Tibial artery (tissue), 4 donors: ENCODE measurements at places on chromosomes 11 and 22.

GRCh38 chr11:103491777-103492176 is 382.6 kb downstream of the DYNC2H1 start:
- no peak for DNase-seq

DNA sequence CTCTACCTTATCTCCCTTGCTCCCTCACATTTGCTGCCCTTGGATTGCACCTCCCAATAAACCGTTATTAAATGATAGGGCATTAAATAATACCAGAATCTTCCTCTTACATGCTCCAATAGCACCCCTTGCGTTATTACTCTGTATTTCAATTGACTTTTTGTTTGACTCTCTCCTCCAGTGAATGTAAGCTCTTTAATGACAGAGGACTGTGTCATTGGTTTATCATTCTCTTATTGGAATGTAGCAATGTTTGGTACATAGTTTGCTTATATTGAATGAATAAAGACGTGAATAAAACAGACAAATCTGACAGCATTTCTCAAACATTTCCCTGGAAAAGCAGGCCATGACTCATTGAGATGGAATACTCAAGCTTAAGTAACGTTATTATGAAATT is 8.7 kb upstream of the MPEG1 start:
- DNase-seq, result no peak

- peak; percentile 76 for DNase-seq
Measured at GRCh38 chr22:38397189-38398085, 57.6 kb downstream of the KCNJ4 start.

DNA sequence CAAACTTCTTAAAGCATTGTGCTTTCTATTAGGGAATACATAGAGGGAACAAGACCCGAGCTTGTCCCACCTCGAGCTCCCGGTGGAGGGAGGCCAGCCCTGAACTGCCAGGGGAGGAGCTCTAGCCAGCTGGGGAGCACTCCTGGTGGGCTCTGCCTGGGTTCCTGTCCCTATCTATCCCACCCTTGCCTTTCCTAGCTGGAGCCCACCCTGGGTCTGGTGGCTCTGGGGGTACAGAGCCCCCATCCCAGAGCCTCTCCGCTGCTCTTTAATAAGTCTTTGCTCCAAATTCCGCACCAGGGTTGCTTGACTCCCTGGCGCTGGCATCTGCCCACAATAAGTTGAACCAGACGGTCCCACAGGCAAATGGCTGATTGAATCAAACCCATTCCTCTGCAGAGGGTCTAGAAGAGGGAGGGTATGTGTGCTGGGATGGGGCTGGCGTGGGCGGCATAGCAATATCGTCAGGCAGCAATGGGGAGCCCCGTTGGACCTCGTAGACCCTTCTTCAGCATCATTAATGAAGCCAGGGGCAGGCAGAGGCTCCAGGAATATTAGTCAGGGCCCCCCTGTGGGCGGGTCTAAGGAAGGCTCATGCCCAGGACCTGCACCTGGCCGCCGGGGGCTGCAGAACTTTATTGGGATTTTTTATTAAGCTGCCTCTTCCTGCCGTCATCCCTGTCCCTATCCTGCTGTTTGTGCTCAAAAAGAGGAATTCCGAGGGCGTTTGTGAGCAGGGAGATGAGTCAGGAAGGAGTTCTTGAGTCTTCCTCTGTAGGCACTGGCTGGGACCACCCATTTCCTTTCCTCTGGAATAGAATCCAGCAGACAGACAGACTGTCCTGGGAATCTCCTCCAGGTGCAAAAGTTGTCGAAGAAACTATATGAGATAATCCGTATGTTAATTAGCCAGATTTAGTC is 38.5 kb upstream of the RIC3 start:
- no peak for DNase-seq

GRCh38 chr11:76799066-76799804 is 16.1 kb downstream of the TSKU start:
- DNase-seq, result peak; percentile 90
